A673 (cell line): ENCODE measurements at places on chromosomes 12 and 14. TPM values are rescaled to one million over a fixed set of nuclear protein-coding genes. Genes with fewer than 3 reads are reported as not detected.

- DNase-seq = no peak
Measured at GRCh38 chr14:83379436-83379835, 1845.8 kb upstream of the SEL1L start.

DNA sequence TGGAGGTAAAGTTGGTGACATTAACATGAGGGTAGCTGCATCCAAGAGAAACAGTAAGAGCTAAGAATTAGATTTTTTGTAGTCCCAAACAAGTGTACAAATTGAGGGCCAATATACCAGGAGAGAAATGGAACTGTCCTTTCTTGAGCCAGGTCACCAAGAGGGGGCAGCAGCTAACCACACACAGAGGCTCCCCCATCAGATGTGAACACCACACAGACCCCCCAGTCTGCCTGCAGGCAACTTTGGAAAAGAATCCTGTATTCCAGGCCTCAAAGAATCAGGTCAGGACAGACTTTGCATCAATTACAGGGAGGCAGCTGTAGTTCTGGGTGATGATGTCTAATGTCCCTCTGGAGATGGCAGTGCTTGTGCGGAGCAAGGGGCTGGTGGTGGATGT lies 77.9 kb downstream of the SPTB start:
- DNase-seq = no peak

DNA sequence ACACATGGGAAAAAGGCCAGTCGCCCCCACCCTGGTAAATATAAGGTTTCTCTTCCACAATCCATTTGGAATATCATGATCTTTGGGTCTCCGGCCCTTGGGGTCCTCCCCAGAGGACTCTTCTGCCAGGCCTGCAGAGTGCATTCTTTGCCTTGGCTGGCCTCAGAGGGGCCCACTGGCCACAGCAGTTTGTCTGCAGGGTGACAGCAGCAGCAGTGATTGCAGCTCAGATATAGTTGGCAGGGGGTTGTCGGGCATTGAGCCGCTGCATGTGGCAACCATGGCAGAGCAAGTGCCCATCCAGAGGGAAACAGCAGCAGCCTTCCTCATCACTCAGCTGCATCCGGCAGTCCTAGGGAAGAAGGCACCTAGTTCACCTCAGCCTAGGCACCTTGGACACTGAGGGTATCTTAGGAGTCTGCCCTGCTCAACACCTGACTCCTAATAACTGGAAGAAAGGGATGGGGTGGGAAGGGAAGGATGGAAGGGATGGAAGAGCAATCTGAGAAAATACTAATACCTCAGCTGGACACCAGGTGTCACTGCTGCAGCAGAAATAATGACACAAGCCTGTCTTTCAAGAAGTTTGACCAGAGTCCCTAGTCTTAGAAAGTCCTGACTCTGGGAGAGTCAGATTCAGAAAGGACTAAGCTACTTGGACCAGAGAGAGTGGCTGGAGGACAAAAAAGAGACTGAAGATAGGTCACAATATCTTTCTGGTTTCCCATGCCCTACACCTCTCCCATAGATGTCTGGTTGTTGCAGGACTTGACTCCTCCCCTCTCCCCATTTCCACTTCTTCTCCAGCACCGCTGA lies 8.9 kb downstream of the AJUBA start:
- DNase-seq = peak; percentile 78

- no peak for DNase-seq
Measured at GRCh38 chr12:122955156-122955555, 11.1 kb downstream of the ABCB9 start.

GRCh38 chr14:50417853-50418252 lies 21.2 kb upstream of the CDKL1 start:
- DNase-seq = no peak

DNA sequence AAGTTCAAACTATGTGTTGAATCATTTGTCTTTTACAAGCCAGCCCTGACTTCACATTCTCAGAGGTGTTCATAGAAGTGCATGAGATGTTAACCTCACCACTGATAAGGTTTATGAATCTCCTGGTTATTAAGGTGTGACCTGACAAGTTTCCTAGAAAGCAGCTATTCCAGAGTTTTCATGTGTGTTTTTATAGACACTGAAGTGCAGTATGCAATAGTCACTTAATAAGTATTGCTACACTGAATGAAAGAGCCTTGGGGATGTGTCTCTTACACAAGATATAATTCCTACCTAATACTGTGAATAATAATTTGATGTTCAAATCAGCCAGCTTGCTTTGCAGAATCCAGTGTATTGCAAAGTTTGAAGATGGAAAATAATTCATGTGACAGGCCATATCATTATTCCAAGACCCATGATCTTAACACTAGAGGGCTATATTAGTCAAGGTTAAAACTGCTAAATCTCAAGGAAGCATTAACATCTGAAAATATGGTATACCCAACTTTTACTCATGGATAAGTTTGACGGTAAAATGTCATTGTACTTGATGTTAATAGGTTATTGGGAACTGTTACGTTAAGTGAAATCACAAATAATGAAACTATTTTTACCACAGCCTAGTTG lies 13.0 kb downstream of the SLC25A3 start:
- DNase-seq = no peak

DNA sequence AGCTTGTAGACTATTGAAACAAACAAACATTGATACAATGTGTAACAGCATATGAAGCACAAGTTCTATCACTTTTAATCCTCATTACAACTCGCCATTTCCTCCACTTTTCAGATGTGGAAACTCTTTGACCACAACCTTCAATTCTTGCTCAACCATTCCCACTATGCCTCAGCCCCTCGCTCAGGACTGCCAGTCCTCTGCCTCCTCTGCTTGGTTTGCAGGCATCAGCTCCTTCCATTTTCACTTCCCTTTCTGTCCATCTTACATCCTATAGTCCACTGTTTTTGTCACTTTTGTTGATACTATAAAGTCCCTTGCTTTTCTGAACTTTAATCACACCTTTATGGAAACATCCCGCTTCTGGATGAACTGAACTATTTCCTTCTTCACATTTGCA lies 28.2 kb upstream of the CD27 start:
- DNase-seq = no peak

- no peak for DNase-seq
Measured at GRCh38 chr12:3078086-3078820, 1.1 kb downstream of the TSPAN9 start.

DNA sequence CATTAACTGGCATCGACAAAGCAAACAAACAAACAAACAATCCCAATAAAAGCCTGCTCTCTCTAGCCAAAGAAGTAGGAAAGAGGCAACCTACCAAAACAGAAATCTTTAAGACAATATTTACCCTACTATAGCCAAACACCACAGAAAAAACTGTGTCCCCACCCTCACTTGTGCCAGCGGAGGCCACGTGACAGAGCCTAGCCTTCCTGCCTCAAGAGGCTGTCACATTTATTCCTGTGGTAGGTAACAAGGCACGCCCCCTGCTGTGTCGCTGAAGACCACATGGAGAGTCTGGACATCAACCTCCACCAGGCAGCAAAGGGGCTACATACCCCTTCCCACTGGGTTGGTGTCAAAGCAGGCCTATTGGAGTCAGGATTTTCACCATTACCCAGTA lies 148.1 kb downstream of the LMNTD1 start:
- no peak for DNase-seq

GRCh38 chr14:23051141-23052057 lies 5.9 kb downstream of the CDH24 start:
- no peak for DNase-seq

The TMPRSS12 gene
- not detected in 2 replicates for total RNA-seq

The PNMA1 gene
- total RNA-seq = 48.8 and 51.4 TPM in 2 replicates

The CIROP gene
- not detected in 2 replicates for total RNA-seq

The TXNRD1 gene
- total RNA-seq = 196 and 226 TPM in 2 replicates

The PPP4R4 gene
- 0.88 and 1.2 TPM in 2 replicates for total RNA-seq
